DMS79 (cell line): ENCODE measurements at places on chromosomes 6 and 20.
A peak's percentile ranks its signal among the peaks of the same experiment; 100 is the strongest.

- DNase-seq: no peak
These were observed 338.4 kb upstream of the CITED2 start for GRCh38 chr6:139712830-139713229.

DNA sequence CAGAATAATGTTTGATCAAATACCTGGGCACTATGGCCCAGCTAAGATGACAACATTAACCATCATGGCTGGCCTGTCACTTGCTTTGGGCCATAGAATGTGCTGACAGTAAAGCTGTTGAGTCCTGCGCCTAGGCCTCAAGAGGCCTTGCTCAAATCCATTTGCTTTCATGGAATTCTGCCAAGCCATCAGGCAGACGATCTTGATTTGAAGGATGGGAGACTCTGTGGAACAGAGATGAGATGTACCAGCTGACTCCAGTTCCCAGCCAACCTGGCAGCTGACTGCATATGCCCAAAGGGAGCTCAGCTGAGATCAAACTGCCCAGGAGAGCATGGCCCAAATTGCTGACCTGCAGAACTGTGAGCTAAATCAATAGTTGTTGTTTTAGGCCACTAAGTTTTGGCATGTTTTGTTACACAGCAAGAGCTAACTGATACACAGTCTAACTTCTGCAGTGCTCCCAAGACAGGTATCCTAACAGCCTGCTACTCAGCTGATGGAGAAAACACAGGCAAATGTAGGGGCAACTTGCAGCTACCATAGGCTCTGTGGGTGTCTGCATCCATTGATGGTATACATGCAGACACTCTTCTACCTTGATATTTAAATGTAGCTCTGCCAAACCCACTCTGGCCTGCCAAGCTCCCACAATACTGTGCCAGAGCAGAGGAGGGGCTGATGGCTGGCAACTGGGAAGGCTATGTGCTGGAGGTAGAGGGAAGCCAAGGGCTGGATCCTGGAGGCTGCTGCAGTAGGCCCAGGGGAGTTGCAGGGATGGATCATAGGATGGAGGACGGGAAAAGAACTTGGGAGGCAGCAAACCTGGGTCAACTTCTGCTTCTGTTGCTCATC is 55.2 kb upstream of the RNF24 start:
- no peak for DNase-seq

- no peak for DNase-seq
These were observed 24.7 kb downstream of the WDR27 start for GRCh38 chr6:169677096-169677495.

GRCh38 chr6:35078226-35078850 is 62.8 kb downstream of the TCP11 start:
- DNase-seq: no peak

- DNase-seq: no peak
These were observed 70.1 kb downstream of the ZNF292 start for GRCh38 chr6:87225511-87225910.

DNA sequence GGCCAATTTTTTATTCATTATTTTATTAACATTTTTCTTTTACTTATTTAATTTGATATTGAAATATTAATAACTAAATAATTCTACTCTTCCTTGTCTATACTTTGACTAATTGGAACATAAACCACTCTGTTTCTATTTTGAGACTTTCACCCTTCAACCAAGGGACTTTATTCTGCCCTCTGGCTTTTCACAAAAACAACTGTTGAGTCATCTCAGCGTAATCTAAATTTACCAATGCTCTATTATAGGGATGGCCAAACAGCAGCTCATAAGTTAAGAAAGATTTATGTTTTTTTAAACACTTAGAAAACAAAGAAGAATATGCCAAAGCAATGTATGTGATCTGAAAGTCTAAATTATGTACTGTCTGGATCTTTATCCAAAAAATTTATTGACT is 46.7 kb downstream of the DOP1A start:
- no peak for DNase-seq

DNA sequence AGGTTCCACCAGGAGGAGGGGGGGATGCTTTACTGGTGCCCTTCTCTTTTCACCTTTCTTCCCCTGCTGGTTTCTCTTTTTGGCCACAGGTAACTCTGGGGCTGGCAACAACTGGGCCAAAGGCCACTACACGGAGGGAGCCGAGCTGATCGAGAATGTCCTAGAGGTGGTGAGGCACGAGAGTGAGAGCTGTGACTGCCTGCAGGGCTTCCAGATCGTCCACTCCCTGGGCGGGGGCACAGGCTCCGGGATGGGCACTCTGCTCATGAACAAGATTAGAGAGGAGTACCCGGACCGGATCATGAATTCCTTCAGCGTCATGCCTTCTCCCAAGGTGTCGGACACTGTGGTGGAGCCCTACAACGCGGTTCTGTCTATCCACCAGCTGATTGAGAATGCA is 4.4 kb downstream of the TUBB1 start:
- DNase-seq: no peak

DNA sequence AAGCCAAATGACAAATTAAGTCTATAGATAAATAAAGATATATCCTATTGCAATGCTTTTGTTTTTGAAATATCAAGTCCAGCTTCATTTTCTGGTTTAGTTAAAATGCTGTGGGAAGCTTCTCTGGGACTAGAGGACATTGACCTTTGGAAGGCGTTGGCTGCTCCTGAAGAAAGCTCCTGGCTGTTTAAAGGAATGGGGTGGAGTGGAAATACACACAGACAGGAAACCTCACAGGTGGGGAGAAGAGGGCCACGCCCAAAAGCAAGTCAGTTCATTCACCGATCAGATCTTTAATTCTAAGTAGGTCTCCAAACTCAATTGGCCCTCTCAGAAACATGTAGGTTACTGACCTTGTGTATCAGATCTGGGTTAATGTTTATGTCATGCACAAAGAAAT is 59.6 kb downstream of the SPTLC3 start:
- DNase-seq: no peak

DNA sequence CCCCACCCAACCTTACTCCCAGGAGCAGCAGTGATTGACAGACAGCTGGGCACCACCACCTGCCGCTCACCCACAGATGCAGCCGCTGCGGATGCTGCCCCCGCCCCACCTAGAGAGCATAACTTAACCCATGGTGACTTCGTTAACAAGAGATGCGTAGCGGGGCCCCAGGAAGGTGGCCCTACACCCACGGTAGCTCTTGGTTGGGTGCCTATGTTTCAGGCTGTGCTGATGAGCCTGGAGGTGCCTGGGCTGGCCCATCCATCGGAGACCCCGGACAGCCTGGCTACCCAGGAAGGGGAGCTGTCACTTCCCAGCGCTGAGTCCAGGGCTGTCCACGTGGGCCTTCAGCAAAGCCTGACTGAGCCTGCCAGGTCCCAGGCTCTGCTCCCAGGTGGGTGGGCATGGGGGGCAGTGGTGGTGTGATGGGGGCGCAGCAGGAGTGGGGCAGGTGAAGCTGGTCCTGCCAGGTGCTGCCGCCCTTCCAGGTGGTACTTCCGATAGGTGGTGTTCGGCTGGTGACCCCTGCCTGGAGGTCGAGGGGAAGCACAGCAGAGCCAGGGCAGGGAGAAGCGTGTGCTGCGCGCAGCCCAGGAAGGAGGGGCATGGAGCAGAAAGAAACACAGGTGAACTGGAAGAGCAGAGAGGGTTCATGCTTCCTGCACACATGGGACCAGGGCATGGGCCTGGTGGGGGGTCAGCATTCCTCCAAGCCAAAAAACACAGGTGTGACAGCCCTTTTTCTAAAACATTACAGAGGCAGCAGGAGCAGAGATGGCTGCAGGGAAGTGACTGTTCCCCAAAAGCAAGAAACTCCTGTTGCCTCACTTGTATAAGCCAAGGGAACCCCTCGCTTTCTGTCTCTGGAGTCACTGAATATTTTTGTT is 56.9 kb downstream of the SYNJ2 start:
- DNase-seq: no peak

DNA sequence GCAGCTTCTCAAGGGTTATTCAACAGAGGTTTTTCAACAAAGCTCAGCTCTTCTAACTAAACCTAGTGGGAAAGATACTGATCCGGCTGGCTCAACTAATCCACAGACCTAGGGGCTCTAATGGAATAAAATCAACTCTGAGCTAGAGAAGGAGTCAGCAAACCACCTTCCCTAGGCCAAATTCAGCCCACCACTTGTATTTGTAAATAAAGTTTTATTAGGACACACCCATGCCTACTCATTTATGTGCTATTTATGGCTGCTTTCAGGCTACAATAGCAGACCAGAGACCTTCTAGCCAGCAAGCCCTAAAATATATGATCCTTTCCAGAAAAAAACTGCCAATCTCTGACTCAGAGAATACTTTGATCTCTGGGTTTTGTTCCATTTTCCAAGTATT is 6.0 kb upstream of the RAB22A start:
- peak; percentile 20 for DNase-seq

GRCh38 chr6:45416700-45417099 is 39.0 kb upstream of the SUPT3H start:
- DNase-seq: peak; percentile 34

DNA sequence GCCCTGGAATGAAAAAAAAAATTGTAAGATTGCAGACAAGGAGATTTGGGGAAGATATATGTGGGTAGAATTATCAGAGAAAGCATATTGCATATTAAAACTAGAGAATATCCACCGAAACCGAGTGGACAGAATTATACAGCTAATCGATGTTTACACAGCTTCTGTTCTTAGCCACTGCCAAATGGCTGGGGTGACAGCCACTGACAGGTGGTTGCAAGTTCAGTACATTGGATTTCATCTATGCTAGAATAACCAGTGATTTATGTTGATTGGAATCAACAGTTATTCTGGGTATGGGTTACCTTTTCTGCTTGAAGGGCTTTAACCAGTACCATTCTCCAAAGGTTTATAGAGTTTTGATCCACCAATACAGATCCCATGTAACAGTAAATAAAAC is 48.4 kb upstream of the THEMIS start:
- DNase-seq: no peak

GRCh38 chr6:3073382-3073781 is 5.1 kb downstream of the RIPK1 start:
- DNase-seq: no peak

GRCh38 chr6:109321752-109322151 is 60.5 kb downstream of the CD164 start:
- peak; percentile 21 for DNase-seq

- DNase-seq: no peak
These were observed 43.6 kb downstream of the NCOA7 start for GRCh38 chr6:125834348-125834747.

DNA sequence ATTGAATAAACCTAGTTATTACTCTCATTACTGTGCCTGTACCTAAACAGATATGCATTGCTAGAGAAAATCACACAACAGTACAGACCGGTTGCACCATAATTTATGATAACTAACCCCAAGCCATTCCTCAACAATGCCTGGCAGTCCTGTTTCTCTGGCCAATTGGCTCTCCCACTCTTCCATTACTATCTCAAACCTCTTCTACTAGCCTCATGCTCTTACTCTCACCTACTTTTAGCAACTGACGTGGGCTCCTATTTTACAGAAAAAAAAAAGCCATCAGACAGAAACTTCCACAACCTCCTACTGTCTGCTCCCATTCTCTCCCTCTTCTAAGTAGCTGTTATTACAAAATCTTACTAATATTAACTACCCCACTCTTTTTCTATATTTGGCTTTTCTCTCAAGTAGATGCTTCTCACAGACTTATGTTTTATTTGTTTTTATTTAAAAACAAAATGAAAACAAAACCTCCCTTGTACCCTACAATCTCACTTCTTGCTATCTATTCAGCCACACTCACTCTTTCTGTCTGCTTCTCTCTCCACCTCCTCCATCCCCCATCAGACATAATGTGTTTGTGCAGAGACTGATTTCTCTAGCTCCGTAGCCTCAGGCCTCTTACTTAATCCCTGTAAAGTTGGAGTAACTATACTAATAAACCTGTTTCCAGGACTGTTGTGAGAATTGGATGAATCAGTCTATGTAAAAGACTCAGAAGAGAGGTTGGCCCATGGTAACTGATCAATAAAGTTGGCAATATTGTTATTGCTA is 9.1 kb downstream of the GOPC start:
- no peak for DNase-seq

DNA sequence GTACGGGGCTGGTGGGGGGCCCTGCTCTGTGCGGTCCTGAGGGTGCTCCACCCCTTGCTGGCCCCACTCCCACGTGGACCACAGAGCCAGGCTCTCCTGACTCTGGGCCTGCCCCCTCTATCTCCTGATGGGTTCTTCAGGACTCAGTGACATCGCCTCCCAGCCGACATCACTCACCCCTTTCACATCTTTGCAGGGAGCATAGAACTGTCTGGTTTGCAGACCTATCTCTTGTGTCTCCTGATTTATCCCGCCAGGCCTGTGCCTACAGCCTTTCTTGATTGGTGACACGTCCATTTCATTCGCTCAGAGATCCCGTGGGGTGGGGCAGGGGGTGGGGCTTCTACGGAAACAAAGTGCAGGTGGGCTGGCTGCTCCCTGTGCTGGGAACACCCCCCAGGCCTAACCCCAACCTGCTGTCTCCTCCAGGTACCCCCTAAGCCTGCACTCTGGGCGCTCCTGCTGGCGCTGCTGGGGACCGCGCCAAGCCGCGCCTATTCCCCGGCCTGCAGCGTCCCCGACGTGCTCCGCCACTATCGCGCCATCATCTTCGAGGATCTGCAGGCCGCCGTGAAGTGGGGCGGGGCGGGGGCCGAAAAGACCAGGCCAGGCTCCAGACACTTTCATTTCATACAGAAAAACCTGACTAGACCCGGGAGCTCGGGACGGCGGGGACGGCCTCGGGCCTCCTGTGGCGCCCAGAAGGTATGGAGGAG is 1.7 kb downstream of the C20orf204 start:
- peak; percentile 56 for DNase-seq

DNA sequence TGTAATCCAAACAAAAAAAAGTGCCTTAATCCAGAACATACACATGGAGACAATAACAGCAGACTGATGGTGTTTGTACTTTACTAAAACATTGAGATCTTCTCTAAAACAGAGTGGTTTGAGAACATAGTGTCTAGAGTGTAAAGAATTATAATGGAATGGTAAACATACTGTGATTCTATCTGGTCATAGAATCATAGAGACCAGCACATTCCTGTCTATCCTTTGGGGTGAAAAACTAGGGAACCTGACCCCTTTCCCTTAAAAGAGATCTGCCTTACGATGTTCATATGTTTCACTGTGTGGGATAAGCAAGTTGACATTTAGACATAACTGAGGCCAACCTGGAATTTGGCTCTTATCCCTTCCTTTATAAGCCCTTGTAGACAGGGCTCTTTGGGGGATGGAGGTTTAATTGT is 55.7 kb downstream of the TRMT11 start:
- no peak for DNase-seq

DNA sequence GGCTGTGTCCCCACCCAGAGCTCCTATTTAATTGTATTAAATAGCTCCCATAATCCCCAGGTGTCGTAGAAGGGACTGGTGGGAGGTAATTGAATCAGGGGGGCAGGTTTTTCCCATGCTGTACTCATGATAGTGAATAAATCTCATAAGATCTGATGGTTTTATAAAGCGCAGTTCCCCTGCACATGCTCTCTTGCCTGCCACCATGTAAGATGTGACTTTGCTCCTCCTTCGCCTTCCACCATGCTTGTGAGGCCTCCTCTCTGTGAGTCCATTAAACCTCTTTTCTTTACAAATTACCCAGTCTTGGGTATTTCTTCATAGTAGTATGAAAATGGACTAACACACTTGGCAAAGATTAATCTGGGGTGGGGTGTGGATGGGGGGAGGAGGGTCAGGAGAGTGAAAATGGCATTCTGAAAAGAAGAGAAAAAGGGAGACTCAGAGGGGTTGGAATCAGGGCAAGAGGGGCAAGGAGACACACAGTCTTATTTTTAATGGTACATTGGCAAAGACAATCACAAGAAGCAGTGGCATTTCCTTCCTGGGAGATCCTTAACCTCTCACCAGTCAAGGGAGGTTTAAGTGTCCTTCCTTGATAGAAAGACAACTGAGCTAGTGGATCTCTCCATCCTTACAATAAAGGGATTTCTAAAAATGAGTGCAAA is 37.5 kb upstream of the NOX3 start:
- DNase-seq: no peak
